ENCODE measurements at places on chromosomes 5 and 9.
A peak's percentile ranks its signal among the peaks of the same experiment; 100 is the strongest.

GRCh38 chr9:133717113-133718031 is 20.8 kb downstream of the SARDH start:
- DNase-seq, result no peak

GRCh38 chr5:98365126-98365525 is 408.3 kb upstream of the RGMB start:
- DNase-seq, result no peak

GRCh38 chr5:78514427-78515330 is 133.9 kb downstream of the LHFPL2 start:
- no peak for DNase-seq

DNA sequence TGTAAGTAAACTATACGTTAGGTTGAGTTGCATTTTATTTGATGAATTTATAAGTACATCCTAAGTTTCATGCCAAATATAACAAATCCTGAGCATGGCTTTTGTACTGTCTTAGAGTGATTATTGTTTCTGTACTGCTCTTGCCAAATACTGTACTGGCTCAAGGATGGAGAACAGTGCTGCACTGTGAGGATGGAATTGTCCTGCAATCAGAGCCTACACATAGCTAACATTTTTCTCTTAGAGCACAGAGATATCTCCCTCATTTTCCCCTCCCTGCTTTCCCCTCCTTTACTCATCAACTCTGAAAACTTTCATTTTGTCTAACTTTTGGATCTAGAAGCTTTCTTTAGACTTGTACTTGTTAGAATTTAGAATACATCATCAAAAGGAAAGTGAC is 28.3 kb downstream of the LRRC70 start:
- DNase-seq, result no peak

DNA sequence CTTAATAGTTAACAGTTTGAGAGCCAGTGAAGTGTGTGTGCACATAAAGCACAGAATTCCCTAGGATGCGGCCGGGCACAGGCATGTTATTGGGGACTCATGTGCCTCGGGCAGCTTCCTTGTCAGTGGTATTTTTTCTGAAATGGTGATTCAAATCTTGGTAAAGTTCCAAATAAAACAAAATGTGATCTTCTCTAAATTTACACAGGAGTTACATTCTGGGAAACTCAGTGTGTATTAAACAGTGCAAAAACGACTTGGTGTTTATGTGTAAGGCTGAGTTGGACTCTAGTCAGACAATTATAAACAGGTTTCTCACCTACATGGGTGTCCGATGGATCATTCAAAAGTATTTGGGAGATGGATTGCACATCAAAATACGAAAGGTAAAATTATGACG is 48.9 kb downstream of the BOD1 start:
- DNase-seq, result no peak

GRCh38 chr5:91059409-91059808 is 323.7 kb downstream of the ARRDC3 start:
- no peak for DNase-seq

- no peak for DNase-seq
Measured at GRCh38 chr5:96297290-96297689, 135.8 kb downstream of the PCSK1 start.

DNA sequence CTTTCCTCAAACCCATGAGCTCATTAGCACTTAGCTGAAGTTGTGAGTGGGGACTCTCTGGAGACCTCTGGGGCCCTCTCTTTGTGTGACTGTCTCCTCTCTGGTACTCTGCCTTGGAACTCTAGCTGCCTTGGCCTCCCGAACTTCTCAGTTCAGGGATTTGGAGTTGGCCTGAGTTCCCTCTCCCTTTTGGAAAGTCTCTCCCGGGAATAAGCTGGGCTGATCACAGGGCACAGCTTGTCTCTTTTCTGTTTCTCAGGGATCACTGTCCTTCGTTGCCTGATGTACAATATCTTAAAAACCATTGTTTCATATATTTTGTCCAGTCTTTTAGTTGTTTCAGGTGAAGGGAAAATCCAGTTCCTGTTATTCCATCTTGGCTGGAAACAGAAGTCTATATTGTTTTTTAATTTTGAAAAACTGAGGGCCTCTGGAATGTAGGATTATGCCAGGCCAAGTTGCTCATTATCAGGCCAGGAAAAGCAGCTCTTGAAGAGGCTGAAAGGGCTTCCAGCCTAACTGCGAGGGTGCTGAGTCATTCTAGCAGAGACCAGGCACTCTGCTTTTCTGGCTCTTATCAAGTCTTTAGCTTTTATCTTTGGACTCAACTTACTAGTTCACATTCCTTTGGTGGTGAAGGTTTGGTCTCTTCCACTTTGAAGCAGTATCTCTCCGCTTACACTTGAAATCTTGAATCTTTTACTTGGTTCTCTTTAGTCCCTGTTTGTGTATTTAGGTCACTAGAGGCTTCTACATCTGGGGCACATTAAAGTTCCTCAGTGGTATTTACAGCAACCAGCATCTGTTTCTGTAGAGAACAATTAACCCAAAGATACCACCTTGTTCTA is 8.4 kb upstream of the RGS3 start:
- no peak for DNase-seq

DNA sequence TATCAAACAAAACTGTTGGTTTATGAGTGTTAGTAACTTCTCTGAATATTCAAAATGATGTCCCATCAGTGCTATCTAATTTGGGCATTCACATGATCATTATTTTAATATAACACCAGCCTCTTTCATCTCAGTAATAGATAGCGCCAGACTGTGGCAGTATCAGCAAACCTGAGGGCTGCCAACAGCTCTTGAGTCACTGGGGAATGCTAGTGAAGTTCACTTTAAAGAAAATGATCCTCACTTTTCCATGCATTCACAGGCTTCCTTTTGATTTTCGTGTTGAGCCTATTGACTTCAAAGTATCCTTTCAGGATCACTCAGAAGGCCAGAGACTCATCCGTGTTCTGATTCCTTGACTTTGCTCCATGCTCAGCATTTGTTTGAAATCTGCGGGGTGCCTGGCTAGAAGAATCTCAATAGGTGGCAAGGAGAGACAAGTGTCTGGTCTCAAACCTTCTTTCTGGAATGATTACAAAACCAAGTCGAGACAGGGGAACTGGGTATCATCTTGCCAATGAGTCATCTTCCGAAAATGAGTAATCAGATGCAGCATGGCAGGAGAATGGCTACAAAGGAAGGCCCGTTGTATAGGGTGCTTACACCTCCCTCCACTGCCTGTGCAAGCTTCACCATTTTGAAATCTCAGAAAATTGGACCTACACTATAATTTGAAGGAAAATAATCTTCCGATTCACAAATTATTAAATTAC is 509.1 kb downstream of the RASEF start:
- DNase-seq, result no peak

DNA sequence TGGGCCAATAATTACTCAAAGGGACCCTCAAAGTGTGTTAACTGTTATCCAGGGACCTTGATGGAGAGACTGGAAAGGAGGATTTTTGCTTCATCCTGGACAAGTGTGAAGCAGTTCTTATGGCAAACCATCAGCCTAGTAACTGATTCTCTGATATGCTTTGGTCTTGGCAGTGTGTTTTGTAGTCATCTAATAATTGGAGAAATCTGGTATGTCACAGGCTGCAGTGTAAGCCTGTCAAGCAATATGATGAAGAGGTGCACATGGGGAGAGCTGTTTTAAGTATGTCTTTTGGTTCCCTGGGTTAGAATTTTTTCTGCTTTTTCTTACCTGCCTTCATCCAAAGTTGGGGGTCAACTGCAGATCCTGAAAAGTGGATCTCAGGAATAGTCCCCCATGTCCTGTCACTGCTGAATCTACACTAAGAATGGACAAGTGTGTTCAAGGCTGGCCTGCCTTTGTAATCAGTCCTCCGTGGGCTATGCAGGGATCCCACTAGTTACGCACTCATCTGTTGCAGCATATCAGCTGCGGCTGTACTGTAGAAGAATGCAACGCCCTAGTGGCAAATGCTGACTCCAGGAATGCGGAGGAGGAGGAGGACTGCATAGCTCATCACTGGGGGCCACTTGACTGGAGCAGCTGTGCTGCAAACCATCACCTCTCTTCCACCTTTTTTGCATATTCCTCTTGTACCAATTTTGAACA is 1.9 kb downstream of the SPTAN1 start:
- no peak for DNase-seq

- DNase-seq, result no peak
Measured at GRCh38 chr9:35048511-35048910, 23.9 kb downstream of the VCP start.

DNA sequence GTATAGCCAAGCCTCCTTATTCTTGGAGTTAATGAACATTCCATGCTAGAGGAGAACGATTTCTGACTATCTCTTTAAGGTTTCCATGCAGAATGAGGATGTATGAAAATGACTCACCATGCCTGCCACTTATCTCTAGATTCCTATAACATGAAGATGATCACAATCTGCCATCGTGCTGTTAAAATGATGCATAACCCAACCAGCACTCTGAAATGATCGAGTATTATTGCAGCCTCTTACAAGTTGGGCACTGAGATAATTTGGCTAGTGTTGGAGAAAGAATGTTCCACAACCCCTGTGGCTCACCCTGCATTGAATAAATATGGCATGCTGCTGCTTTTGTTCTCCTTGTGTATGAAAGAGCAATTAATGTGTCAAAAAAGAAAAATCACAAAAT is 1143.6 kb upstream of the WWC1 start:
- no peak for DNase-seq

- no peak for DNase-seq
Measured at GRCh38 chr9:123922911-123923310, 7.0 kb downstream of the DENND1A start.

DNA sequence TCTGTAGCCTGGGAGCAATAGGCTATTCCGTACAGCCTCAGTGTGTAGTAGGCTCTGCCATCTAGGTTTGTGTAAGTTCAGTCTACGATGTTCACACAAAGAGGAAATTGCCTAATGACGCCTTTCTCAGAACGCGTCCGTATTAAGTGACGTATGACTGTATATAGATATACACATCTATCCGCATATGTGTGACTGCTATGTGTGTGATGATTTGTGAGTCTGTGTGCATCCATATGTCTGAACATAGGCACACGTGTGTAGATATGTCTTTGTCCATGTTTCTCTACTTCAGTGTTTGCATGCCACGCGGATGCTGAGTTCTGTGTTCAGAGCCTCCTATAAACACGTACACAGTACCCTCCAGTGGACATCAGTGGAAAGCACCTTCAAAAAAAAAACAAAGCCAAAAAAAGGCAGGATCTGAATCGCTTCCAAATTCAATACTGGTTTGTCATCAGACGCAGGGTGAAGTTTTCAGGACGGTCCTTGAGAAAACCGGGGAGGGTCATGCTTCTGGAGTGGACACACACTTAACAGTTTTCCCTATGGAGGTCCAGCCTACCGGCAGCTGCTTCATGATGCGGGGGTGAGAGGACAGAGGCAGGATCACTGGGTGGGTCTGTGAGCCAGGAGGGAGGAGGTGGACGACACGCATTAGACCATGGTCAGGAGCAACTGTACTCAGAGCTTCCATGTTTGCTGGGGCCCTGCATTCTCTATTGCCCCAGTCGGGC is 29.5 kb upstream of the ALDH1B1 start:
- DNase-seq, result peak; percentile 23

GRCh38 chr5:72815580-72816283 is 729 bp upstream of the TNPO1 start:
- peak; percentile 69 for DNase-seq

GRCh38 chr5:33470544-33470943 is 29.8 kb downstream of the TARS1 start:
- no peak for DNase-seq

DNA sequence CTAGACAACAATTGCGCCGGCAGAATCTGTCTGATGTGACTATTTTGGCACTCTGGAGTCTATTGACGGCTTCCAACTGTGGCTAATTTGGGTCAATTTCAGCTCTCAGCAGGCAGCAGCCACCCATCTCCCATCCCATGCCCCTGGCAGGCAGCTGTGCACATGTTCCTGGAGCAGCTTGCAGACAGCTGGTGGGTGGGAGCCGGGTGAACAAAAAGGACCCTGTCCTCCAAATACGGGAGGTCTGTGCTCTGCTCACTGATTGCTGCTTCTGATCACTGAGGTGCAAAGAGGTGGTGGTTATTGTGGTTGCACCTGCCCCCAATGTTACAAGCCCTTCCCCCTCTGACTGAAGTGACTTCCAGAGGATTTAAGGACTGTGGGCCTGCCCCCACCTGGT is 45.0 kb upstream of the N4BP3 start:
- no peak for DNase-seq

DNA sequence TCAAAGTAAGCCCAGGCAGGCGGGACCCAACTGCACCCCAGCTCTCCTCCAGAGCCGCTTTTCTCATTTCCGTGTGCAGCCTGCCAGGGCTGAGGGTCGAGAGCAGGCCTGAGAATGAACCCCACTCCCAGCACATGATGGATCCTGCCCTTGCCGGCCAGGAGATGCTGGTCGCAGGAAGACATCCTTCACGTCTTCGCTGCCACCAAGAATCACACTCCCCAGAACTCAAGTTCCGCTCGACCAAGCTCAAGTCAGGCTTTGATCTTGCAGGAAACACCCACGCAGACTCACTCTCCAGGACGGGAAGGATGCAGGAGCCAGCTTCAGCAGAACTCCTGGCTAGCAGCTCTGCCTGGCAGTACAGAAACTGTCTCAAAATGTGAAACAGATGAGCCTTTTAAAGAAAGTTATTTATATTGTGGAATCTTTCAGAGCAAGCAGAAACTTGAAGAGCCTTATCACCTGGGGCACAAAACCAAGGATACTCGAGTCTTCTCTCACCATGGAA is 102.4 kb downstream of the ROR2 start:
- DNase-seq, result no peak

- no peak for DNase-seq
Measured at GRCh38 chr5:63822614-63823013, 139.6 kb downstream of the HTR1A start.

GRCh38 chr5:6717247-6717646 is 4.0 kb downstream of the TENT4A start:
- no peak for DNase-seq

DNA sequence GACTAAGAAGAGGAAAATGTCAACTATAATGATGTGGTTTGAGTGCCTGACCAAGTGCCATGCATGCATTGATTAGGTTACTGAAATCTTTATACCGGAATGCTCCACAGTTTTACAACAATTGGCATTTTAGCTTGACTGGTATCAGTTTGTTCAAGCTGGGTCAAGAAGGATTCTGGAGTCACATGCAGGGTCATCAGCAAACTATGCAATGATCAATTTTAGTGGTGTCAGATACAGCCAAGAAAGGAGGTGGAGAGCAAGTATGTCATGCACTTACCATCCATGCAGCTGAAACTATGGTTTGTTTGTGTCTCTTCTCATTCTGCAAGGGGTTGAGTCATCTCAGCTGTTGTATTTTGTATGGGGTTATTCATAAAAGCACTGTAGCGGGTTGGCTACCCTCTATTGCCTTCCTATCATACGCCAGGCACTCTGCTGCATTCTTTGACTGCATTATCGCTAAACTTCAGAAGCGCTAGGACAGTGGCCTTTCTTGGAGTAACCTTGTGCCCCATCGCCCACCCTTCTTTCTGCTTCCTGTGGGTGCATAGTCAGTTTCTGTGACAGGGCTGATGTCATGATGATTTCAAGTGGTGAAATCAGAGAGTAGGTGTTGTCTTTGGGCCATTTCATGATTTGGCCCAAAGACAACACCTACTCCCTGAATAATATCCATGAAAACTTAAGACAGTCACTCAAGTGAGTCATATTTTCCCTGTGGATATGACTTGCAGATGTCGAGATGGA is 145.4 kb downstream of the MTX3 start:
- no peak for DNase-seq

All from KG1 (cell line).